ENCODE measurements at places on chromosomes 7 and 10. TPM values are rescaled to one million over a fixed set of nuclear protein-coding genes. Genes with fewer than 3 reads are reported as not detected.

Gene CCL24
- total RNA-seq: not detected

DNA sequence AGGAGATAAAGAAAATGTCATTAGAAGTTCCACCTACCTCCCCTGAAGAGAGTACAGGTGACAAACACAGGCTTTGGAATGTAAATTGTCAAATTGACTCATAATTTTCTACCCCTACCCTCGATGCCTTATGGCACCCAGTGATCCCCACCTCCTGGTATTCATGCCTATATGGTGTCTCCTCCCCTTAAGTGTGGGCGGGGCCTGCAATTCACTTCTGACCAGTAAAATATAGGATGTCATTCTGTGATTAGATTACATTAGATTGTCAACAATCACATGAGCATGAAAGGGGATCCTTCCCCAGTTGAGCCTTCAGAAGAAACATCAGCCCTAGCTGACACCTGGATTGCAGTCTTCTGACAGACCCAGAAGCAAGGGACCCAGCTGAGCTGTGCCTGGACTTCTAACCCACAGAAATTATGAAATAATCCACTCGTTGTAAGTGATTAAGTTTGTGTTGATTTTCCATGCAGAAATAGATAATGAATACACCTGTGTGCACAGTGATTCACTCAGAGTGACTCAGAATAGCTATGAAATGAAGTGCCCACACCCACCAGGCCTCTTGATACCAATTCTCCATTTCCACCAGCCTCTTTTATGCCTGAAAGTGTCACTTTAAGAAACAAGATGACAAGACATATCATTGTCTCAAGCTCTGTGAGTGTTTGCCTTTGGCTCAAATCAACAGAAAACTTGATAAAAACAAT, 8.5 kb upstream of the SLC39A12 start:
- DNase-seq: no peak

Gene ATOH7
- not detected for total RNA-seq

DNA sequence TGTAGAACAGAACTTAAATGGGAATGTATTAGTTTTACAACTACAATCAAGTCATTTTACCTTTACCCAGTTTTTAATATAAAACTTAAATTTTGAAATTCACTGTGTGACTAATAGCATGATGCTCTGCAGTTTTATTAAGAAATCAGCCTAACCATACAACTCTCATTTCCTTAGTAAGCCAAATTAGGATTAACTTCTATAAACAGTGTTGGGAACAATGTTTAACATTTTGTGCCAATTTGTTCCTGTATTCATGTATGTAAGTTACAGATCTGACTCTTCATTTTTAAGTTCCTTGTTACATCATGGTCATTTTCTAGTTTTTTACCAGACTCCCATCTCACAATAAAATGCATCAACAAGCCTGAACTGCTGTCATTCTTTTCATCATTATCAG, 209.8 kb downstream of the ZEB1 start:
- peak; percentile 2 for DNase-seq

Gene ZNF488
- 0.63 TPM for total RNA-seq

Gene ITGB8
- 106 TPM for total RNA-seq

DNA sequence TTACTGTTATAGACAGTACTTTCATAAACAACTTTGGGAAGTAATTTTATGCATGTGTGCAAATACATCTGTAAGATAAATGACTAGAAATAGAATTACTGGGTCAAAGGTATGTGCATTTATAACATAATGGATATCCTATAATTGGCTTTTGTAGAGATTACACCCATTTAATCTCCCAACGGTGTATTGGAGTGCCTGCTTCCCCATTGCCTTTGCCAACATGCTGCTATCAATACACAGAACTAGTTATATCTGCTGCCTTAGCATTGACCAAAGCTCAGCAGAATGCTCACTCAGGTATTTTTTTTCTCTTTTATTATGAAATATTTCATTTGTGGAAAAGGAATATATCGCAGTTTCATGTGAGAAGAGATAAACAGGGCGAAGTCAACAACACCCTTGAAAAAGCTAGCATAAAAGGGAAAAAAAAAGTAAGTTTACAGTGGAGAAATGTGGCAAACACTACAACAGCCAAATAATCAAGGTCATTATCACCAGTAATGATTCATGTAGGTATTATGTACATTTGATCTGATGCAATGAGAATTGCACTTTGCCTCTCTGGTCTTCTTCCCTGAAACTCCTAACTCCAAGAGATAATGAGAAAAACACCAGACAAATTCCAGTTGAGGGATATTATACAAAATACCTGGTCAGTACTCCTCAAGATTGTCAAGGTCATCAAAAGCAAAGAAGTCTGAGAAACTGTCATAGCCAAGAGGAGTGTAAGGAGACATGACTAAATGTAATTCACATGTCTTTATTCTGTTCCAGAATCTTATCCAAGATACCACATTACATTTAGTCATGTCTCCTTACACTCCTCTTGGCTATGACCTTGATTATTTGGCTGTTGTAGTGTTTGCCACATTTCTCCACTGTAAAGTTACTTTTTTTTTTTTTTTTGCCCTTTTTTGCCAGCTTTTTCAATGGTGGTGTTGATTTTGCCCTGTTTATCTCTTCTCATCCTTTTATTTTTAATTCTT, 36.8 kb downstream of the MARCHF5 start:
- DNase-seq: no peak

Gene SPDYE6
- not detected for total RNA-seq

- DNase-seq: no peak
Observed at GRCh38 chr7:24757353-24758275, at the start of gene GSDME. GSDME (minus strand) TSS chr7:24757464; CDS start chr7:24749774, 7,690 bp downstream.

Gene PNLIP
- total RNA-seq: not detected

- DNase-seq: no peak
Observed at GRCh38 chr10:91856637-91857036, 52.6 kb downstream of the FGFBP3 start.

Gene MTURN
- total RNA-seq: 55.6 TPM

DNA sequence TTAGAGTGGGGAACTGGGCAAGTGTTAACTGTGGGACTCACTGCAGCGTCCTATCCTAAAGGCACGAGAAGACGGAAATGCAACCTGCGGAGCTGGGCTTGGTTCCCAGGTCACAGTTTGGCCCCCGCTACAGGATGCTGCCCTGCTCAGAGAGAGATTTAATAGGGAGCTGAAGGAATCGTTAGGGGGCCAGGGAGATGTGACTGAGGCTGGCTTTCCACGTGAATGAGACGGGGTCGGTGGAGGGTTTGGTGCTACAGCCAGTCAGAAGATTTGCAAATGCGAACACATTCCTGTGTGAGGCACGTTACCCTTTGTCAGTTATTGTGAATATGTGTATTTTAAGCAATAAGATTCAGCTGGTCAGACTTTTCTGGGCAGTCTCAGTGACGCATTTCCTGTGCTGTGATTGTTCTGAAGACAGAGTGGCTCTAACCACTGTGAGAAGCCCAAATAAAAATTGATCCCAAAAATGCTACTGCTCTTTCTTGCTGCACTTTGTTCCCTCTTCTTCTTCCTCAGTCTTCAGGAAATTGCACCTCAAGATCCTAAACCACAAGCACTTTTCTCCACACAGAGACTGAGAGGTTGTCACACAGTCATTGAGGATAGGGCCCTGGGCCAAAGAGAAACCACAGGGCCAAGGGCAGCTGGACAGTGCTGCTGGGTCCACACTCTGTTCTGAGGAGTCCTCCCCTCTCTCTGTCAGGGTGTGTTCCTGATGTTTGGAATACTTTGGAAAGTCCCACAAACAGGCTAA, 21.2 kb downstream of the CYP17A1 start:
- no peak for DNase-seq

Gene NCF1
- 0.37 TPM for total RNA-seq

DNA sequence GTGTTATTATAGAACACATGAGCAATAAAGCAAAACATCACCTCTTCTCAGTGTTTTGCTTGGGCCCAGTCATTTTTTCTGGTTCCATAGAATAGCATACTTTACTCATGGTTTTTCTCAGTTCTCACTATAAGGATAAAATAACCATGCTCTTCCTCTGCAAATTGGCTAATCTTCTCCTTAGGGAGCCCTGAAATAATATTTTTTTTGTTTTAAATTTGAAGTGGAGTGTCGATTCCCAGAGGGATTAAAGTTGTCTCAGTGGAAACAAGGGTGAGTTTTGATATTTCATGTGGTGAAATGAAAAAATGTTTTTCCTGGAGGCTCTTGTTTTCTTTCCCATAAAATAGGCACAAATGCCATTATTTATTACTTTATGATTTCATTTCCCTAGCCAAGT, 127.3 kb downstream of the NOC3L start:
- no peak for DNase-seq

GRCh38 chr7:2051707-2052656, 180.8 kb downstream of the MAD1L1 start:
- no peak for DNase-seq

Gene HMX3
- total RNA-seq: not detected

GRCh38 chr10:329361-330099, 194.3 kb downstream of the ZMYND11 start:
- DNase-seq: peak; percentile 67

Gene NUPR2
- total RNA-seq: 0.79 TPM

Gene ZCWPW1
- 4.2 TPM for total RNA-seq

- DNase-seq: no peak
Observed at GRCh38 chr10:11285171-11285570, 267.5 kb downstream of the CELF2 start.

DNA sequence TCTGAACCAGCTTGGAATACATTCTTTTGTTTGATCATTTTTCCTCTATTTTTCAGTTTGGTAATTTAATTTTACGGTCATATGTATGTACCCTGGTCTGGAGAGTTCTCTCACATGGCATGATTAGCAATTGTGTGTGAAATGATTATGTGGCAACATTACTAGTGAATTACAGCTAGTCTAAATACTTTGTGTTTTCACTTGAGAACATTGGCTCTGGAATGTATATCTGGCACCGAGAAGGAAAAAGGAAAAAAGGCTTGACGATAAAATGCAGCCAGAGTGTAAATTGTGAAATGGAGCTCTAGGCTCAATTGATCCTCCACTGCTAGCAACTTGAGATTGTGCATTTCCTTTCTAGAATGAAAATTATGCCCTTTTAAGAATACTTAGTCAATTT, 397.2 kb downstream of the EXOC4 start:
- no peak for DNase-seq

- DNase-seq: no peak
Observed at GRCh38 chr7:35487402-35487801, 207.5 kb downstream of the HERPUD2 start.

DNA sequence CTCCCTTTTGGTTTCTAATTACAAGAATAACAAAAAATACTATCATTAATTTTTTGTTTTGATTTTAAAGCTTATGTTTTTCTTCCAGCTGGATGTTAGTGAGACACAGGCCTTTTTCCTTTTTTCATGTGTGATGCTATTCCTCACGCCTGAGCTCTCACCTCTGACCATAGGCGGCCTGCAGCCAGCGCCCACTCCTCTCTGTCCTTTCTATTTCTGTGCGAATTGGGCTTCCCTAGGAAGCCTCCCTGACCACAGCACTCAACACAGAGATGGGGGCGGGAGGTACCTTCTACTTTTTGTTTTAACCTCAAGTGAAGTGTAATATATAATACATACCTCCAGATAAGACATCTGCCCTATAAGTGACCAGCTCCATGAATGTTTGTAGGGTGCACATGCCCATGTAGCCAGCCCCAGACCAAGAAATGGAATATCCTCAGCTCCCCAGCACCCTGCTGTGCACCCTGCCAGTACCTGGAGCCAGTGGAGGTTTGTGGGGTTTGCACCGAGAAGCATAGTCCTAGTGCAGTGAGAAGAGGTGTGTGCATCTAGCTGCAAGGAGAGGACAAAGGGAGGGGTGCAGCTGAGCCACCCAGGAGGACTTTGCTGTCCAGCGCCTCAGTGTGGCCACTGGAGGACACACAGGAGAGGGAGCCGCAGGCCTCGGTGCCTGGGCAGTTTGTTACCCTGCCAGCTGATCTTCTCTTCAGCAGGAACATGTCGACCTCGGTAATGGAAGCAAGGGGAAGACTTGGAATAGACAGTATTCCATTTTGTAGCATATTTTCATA, 38.5 kb downstream of the BNIP3 start:
- DNase-seq: no peak

GRCh38 chr10:61452151-61452651, 980 bp downstream of the TMEM26 start:
- DNase-seq: no peak

DNA sequence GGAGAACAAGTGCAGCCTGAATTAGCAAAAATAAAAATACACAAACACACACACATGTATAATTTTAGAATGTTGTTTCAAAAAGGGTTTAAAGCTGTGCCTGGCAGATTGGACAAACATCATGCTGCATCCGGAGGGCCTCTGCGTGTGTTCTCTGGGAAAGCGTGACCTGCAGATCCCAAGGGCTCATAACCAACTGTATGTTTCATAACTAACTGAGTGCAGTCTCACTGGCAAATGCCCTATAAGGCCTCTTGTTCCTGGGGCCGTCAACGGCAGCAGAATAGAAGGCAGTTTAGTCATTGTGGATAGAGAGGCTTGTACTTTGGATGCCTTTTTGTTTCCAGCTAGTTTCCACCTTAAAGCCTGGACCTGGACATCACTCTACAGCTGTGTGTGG, 243.8 kb upstream of the KIAA1217 start:
- DNase-seq: no peak

Gene SDK1
- 15.1 TPM for total RNA-seq

- no peak for DNase-seq
Observed at GRCh38 chr7:119397156-119397555, 875.8 kb upstream of the KCND2 start.

DNA sequence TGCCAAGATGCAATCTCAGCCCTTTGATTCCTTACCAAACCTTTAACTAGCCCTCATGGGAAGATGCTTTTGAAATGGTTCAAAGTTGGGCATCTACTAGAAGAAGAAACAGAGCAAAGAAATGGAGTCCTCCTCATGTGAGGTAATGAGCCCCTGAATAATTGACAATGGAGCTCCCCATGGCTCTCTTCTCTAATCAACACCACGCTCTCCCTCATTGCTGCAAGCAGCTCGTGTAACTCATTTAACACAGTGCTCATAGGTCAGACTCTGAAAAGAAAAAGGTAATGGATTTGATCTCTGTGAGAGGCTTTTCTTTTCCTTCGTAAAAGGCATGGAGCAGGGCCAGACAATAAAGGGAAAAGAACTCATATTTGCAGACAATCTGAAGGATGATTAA, 312.8 kb downstream of the PHTF2 start:
- no peak for DNase-seq

DNA sequence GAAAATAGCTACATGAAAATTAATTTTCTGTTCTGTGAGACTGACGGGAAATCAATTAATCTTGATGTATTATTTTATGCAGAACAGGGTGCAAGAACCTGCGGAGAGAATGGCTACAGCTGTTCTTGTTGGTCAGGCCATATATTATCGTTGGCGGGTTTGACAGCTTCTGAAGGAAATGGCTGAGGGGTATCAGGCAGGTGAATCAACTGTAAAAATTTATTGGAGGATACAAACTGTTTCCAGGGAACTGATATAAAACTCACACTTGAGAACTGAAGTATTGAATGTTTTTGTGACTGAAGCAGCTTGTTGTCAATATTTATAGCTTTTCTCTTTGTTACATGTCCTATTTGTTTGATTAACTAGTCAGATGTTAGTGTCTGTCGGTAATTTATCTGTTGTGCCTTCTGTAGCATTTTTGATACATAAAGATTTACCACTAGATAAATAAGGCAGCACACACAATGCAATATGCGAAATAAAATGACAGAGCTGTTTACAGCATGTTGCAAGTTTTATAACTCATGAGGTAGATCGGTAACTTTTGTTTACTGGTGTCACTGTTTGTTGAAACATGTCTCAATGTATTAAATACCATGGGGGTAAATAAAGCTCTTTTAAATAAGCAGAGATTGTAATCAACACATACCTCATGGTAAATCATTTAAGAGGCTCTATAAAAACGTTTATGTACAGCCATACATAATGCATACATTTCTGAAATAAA, 308.2 kb downstream of the LRMDA start:
- DNase-seq: no peak

- DNase-seq: no peak
Observed at GRCh38 chr10:48672596-48673265, 11.9 kb upstream of the WDFY4 start.

All from urinary bladder (tissue), 4 donors.